Stimulated activated CD4-positive, alpha-beta T cell treated with anti-CD3 and anti-CD28 coated beads, Interleukin-2, amount 100 ng/mL, for 4 hours (primary cell): ENCODE measurements at places on chromosomes 12 and 14.
A peak's percentile ranks its signal among the peaks of the same experiment; 100 is the strongest.

GRCh38 chr14:75380656-75381055, 47.2 kb upstream of the JDP2 start:
- DNase-seq = no peak

GRCh38 chr14:68458840-68459469, 333.9 kb downstream of the ZFP36L1 start:
- no peak for DNase-seq

GRCh38 chr12:82437744-82438143, 79.4 kb downstream of the METTL25 start:
- DNase-seq = no peak

DNA sequence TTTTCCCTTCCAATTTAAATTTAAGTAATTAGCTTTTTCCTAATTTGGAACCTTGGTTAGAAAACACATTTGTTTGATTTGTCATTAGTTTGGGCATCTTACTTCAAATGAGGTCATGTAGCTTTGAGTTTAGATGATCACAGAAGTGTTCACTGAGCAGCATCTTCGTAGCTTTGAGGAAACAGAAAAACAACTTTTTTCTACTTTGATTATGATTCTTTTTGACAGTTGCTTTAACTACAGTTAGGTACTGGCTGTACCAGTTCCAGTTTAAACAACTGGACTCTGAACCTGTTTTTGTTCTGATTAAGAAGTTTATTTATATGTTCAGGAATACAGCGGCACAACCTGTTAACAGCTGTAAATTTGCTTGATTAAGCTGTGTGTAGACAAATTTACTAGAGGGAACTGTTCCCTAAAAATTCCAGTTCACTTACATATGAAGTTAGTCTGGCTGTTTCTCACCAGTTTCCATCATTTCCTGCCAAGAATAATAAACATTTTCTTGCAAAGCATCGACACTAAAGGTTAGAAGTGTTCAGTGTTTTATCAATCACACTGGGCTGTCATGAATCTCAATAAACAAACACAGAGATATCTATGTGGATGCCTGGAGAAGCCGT, 191.9 kb downstream of the RAD51B start:
- DNase-seq = no peak

GRCh38 chr12:105622220-105622619, 291.7 kb downstream of the C12orf75 start:
- DNase-seq = no peak

- DNase-seq = no peak
Observed at GRCh38 chr12:41924111-41924510, 220.6 kb downstream of the GXYLT1 start.

- peak; percentile 13 for DNase-seq
Observed at GRCh38 chr12:7162691-7163114, 26.8 kb upstream of the PEX5 start.

- DNase-seq = no peak
Observed at GRCh38 chr12:23504043-23504442, 445.4 kb downstream of the SOX5 start.

DNA sequence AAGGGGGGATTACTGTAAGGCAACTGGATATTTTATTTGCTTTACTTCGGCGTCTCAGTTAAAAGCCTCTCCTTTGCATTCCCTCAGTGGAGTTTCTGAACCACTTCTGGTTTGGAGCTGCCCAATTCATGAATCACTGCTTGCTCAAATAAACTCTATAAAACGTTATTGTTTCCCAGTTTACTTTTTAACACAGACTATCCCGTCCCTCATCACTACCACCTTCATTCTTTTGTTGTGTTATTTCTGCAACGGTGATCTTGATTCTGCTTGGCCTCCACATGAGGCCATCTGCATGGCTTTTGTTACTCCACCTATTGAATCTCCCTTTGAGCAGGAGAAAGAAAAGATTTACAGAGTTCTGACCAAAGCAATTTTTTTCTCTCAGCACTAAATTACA, 104.0 kb upstream of the PLEKHA5 start:
- DNase-seq = no peak

- peak; percentile 47 for DNase-seq
Observed at GRCh38 chr12:53207042-53207441, at the start of gene ITGB7. Gene ITGB7 (minus strand): TSS chr12:53207251. CDS start chr12:53200443, 6,808 bp downstream.

DNA sequence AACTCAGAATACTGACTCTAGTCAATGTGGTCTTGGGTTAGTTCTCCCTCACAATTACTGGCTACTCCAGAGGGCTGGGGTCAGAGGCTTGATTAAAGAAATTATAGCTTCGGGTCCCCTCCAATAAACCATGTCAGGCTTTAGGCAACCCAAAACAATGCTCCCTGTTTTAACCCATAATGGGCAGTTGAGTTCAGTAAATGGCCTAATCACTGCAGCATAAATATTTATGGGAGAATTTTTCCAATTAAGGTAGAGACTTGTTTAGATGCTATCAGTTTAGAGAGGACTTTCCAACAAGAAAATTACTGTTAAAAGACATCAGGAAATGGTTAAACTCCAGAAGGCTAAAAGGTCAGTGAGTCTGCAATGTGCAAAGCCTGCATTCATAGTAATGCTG, 389.2 kb upstream of the PRICKLE1 start:
- DNase-seq = no peak

- DNase-seq = no peak
Observed at GRCh38 chr14:68248481-68249255, 429.1 kb downstream of the RAD51B start.

GRCh38 chr14:98175436-98175835, 1096.6 kb downstream of the BCL11B start:
- no peak for DNase-seq

DNA sequence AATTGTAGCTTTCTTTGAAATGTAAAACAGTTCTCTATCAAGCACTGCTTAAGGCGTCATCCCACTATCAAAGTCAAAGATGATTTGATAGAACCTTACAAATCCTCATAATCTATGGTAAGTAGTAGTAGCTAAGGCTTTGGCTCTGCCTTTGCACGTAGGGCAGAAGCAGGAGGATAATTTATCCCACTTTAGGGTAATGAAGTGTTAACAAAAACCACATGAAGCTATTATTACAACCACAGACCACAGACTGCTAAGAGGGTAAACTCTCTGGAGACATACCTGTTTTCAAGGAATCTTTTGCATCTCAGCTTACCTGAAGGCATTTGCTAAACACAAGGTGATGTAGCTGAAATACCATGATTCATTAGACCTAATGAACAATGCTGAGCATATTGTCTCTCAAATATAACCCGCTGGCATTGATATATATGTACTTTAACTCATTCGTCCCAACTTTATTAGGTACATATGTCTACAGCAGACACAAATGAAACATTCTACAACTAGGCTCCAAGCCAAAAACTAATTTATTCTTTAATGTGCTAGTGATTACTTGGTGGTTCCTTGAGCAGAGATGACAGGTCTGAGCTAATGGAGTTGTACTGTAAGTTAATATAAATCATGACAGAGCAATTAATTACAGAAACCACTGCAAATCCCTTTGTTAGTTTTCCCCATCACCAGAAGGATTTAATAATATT, 368.8 kb downstream of the ETNK1 start:
- no peak for DNase-seq

DNA sequence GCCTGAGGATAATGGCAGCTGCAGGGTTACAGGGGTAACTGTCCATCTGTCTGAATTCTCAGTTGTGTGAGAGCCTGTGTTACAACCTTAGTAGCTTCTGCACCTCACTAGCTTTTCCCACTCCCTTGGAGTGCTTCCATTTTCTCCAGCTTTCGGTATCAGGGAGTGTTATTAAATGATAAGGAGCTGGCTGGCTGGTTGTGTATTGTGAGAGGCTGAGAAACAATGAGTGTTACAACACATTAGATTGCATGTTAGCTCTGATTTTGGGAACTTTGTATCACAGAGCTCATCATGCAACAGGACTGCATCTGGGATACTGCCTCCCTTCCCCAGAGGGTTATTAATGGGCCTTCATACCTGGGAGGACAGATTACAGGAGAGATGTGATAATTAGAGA, 723.7 kb downstream of the DIO2 start:
- no peak for DNase-seq

GRCh38 chr12:68451261-68452077, 119.3 kb upstream of the MDM1 start:
- no peak for DNase-seq

GRCh38 chr12:93616584-93617101, 44.2 kb downstream of the SOCS2 start:
- DNase-seq = no peak

DNA sequence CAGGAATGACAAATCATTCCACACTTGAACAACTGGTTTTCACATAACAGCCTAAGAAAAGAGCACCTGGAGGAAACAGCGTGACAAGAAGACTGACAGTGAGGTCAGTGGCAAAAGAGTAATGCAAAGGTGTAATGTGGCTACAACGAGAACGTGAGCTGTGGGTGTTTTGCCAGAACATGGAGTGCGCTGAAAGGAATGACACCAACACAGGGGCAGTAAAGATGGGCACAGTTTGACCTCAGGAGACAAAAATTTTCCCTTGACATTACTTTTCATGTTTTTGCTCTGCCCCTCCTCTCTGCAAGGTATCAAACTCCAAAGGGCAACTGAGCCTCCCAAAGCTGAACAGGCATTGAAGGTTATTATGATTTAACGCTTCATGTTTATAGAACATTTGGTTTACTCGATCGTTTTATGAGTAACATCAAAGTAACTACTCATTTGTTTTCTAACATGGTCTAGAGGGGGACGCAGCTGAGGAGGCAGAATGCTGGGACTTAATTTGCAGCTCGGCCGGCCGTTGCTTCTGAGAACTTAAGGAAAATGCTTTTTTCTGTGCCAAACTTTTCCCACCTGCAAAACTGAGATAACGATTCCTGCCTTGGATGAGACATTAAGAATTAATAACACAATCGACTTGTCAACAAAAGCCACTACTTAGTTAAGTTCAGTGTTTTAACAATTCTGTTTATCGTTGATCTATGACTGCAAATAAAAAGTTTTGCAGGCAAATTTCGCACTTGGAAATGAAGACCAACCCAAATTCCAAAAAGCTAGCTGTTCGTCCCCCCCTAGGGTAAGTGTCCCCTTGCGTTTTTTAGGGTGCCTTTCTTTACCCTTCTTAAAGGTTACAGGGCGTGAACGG, 954 bp downstream of the HAUS4 start:
- no peak for DNase-seq
